ENCODE measurements at places on chromosomes 7 and 10. TPM values are rescaled to one million over a fixed set of nuclear protein-coding genes. Genes with fewer than 3 reads are reported as not detected.

GRCh38 chr10:132876993-132877431 is 65.4 kb downstream of the CFAP46 start:
- no peak for DNase-seq

Gene PTPN12
- total RNA-seq = 22.6 TPM

Gene PDE6C
- total RNA-seq = not detected

- DNase-seq = no peak
Measured at GRCh38 chr10:71253981-71254818, 41.8 kb downstream of the UNC5B start.

- no peak for DNase-seq
Measured at GRCh38 chr10:73218431-73219191, 28.4 kb downstream of the DNAJC9 start.

Data from naive thymus-derived CD4-positive, alpha-beta T cell (primary cell).